ENCODE measurements at places on chromosomes 6 and 20.

DNA sequence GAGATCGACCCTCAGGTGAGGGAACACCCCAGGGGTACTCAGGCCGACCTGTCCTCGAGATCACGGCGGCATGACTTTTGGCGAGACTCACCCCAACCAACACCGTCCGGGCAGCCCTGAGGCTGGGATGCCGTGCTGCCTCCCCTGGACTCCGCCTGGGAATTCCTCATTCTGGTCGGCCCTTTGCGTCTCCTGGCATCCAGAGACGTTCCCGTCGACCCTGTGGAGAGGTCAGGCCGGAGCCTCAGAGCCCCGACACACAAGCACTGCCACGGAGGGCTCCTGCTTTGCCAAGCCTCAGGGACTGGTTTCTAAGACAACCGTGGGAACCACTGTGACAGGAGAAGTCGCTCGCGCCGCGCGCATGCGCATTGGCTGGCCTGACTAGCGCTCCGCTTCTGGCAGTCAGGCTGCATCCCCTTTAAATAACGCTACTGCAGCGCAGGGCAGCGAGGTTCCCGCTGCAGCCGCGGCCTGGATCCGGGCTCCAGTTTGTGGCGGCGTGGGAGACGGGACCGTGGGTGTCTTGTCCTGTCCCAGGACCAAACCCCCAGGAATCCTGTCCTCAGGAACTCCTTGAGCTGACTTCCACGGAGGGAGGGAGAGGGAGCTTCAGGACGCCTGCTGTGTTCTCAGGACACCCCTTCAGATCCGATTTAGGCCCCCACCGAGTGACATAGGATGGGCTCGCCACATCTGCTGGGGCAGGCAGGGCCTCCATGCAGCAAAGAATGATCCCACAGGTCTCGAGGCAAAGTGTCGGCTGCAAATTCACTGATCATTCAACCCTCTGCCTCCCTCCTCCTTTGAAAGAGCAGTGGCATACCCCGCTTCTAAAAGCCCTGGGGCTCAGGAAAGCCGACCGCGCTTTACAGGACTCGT is 163.2 kb upstream of the ZNF337 start:
- DNase-seq = no peak

- no peak for DNase-seq
Observed at GRCh38 chr6:99132026-99132635, 184.4 kb upstream of the FBXL4 start.

GRCh38 chr6:162921062-162921461 is 193.3 kb downstream of the PACRG start:
- no peak for DNase-seq

DNA sequence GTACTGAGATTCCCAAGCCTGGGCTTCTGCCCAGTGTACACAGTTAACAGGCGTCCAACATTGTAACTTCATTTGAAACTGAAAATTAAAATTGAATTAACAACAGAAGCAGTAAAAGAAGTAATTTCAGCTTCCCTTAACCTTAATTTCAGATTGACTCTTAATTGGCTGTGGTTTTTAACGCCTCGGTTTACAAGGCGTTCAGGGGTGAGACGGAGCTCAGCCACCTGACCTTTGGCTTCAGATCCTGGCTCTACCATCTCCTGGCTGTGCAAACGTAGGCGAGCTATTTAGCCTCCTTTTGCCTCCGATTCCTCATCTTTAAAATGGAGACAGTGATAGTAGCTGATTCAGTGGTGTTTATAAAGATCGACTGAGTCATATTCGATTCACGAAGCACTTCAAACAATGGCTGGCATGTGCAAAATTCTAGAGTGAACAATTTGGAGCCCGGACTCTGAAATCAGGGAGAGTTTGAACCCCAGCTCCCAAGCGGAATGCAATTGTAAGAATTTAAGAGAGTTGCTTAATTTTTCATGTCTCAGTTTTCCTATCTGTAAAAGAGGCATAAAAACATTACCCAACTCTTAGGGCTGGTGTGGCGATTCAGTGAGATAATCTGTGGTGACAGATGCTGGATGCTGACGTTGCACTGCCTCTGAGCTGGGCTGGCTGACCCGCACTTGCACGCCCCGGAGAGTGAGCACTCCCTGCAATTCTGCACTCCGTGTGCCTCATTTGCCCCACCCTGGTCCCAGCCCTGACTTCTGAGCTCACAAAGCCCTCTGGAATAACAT is 23.5 kb upstream of the OCSTAMP start:
- no peak for DNase-seq

GRCh38 chr6:25541228-25541627 is 110.8 kb upstream of the SCGN start:
- no peak for DNase-seq
